ENCODE measurements at places on chromosomes 5 and 9.

GRCh38 chr5:133868946-133869518 lies 99.4 kb downstream of the C5orf15 start:
- DNase-seq = peak; percentile 36

DNA sequence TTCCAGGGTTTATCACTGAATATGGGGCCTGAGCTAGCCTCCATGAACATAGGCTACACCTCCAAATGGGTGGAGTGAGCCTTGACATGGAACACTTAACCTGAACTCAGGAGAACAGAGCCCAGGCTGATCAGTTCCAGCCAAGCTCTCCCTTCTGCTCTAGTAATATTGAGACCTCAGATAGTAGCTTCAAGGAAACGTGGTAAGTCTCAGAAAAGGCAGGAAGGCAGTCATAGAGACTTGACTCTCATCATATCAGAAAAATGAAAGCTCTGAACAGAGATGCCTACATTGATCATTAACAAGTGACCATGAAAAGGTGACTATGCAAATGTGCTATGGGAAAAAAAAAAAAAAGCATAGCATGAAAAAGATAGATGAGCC lies 40.5 kb upstream of the MYO10 start:
- DNase-seq = no peak

- peak; percentile 69 for DNase-seq
These were observed 92.4 kb downstream of the ARL15 start for GRCh38 chr5:54217826-54218503.

- DNase-seq = no peak
These were observed 9.0 kb upstream of the PRR7 start for GRCh38 chr5:177437623-177438022.

GRCh38 chr9:33619666-33620404 lies 95.8 kb downstream of the ANKRD18B start:
- DNase-seq = peak; percentile 20

DNA sequence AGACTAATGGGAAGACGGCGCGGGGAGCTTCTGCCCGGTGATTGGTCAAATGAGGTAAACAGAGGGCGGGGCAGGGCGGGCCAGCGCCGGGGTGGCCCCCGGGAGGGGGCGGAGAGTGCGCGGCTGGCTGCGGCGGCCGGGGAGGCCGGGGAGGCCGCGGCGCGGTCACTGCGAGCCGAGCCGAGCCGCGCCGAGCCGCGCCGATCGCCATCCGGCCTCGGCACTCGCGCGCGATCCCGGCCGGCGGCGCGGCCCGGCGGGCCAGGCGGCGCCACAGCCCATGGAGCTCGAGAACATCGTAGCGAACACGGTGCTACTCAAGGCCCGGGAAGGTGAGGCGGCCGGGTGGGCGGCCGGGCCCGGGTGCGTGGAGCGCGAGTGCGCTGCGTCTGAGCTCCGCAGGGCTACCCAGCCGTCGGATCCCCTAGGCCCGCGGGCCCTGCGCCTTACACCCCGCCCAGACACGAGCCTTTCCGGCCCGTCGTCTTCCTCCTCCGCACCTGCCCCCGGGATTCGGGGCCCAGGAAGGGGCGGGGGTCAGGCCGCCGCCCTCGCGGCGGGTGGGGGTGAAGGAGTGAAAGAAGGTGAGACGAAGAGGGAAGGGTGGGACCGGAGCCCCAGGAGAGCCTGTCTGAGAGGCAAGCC lies at the start of gene GRK6:
GRK6 (plus strand) TSS at position 111 of the 645 bp plus-strand sequence; CDS start at position 281, 170 bp downstream.
- no peak for DNase-seq

- no peak for DNase-seq
These were observed at the start of gene FAM78A for GRCh38 chr9:131276094-131276888. Gene FAM78A (minus strand): TSS chr9:131276510. CDS start chr9:131276179, 331 bp downstream.

GRCh38 chr9:72695365-72695764 lies 174.0 kb downstream of the TMC1 start:
- DNase-seq = no peak

GRCh38 chr5:10578869-10579268 lies 15.0 kb downstream of the ANKRD33B start:
- DNase-seq = no peak

DNA sequence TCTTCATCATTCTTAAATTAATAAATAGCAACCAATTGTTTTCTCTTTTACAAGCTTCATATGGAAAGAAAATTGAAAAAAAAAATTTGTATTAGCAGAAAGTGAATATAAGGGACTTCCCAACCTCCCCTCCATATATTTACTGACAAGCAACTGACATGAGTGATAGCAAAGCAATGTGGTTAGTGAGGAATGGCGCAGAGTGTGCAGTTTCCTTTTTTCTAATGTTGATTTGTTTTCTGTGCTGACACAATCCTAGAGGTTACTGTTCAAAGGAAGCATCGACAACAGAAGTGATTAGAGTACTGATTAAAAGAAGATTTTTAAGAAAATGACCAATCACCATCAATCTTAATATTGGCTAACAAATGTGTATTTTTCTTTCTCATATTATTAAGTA lies 1.7 kb upstream of the PTGER4 start:
- DNase-seq = no peak

DNA sequence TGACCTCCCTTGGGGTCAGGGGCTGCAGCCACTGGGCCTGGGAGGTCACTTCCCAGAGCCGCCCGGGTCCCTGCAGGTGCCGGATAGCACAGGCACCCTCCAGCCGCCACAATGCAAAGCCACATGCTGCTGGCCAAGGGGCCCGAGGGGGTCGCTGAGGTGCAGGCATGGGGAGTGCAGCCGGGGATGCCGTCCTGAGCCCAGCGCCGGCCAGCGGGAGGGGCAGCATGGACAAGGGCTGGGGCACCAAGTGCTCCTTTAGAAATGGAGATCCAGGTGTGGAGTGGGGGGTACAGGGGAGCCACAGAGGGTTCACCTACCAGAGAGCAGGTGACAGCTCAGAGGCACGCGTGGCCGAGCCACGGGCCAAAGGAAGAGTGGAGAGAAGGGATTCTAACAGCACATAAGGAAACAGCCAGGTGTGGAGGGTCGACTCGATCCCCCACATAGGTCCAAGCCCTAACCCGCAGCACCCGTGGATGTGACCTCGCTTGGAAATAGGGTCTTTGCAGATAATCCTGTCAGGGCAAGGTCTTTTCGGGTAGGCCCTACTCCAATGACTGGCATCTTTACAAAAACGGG lies 24.7 kb downstream of the ZDHHC11B start:
- DNase-seq = no peak

- DNase-seq = no peak
These were observed 55.6 kb downstream of the DUSP1 start for GRCh38 chr5:172715421-172715780.

DNA sequence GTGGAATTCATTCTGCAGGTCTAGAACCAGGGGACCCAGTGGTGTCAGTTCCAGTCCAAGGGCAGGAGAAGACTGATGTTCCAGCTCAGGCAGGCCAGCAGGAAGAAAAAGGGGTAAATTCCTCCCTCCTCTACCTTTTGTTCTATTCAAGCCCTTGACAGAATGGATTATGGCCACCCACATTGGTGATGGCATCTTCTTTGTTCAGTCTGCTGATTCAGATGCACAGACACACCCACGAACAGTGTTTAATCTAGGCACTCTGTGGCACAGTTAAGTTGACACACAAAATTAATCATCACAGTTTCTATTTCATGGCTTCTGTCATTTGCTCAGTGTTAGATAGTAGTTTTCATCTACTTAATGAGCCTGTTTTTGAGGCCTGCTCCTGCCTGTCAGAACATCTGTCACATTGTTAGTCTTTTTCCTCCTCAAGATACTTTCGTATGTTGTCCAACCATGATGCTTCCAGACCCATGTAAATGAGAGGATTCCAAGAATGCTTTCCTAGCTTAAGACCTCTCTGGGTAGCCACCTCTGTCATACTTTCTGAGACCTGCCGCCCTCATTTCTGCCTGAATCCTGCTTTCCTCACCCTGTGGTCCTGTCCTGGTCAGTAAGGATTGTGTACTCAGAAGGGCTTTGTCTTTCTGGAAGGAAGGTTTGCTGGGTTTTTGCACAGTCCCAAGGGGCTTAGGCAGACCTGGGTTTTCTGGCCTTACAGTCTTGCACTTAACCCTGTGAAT lies 72.5 kb downstream of the SPIN1 start:
- no peak for DNase-seq

DNA sequence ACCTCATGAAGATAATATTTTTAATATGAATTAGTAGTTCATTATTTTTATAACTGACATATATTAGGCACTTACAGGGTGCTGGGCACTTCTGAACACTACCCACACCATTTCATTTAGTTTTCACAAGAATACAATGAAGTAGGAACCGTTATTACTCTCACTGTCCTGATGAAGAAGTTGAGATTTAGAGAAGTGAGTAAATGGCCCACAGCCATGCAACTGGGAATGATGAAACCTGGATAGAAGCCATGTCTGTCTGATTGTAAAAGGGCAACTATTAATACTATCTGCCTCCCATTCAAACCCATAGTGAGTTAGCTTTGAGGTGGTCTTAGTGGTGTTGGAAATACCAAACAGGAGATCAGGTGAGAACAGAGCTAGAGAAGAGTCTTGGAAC lies 29.6 kb upstream of the OTULINL start:
- no peak for DNase-seq

DNA sequence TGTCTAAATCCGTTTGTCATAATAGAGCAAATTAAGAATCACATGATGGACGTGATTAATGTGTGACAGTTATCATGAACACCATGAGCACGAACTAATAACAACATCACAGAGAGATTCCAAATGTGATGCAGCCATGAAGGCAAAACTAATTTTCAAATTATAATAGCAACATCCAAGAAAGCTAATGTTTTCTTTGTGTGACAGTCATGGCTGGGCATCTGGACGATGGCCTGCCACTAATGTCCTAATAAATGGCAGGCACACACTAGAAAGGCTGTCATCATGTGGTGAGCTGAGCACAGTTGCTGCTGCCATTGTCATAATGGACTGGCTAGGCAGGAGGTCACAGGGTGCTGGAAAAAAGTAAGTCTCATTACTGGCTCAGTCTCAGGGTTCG lies 280.0 kb upstream of the EFNA5 start:
- DNase-seq = no peak

DNA sequence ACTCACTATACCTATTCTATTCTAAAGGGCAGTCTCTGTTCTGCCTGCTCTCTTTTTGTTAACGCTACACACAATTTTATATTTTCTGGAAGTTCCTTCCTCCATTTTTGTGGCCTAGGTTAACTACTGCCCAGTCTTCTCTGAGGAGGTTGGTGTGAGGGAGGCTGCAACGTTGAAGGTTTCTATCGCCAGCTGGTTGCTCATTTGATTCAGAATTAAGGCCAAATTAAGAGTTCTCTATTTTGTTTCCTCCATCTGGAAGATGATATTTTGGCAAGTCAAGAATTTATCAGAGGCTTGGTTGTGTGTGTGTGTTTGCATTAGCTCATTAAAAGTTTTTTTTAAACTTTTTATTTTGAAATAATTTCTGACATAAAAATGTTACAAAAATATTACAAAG lies 175.1 kb downstream of the ARHGAP26 start:
- no peak for DNase-seq

DNA sequence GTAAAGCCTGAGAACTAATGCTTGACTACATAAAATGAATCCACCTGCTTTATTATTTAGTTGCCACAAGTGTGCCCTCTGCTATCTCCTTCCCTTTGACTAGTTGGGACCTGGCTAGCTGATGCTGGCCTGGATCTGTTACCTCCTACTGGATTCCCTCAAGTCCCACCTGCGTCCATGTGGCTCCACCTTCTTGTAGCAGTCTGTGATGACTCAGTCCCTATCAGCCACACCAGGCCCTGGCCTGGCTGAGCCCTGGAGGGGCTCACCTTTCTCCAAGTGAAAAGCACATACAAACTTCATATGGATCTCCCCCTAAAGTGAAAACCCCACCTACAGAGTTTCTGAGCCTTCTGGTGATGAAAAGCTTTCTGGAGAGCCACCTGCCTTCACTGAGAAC lies 611.4 kb downstream of the SEMA5A start:
- no peak for DNase-seq

DNA sequence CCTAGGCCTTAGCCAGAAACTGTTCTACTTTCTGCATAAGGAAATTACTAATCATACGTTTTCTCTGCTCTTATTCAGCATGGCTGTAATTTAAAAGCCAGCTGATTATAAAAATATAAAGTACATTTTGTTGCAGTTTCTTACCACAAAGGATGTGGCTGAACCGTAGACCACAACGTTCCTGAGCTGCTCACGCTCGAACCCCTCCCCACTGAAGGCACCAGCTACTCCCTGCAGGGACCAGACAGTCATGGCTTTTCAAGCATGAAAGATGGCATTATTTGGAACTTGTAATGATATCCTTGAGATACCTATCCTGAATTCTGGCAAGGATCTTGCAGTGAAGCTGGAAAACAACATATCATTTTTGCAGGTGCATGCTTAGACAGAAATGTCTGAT lies 91.8 kb upstream of the DMRT1 start:
- no peak for DNase-seq

Measured in glomerular endothelial cell (primary cell).